SJCRH30 (cell line): ENCODE measurements at places on chromosomes 11 and 22. TPM values are rescaled to one million over a fixed set of nuclear protein-coding genes. Genes with fewer than 3 reads are reported as not detected.

Gene ADM2
- total RNA-seq, result not detected in 2 replicates

Gene TYR
- not detected in 2 replicates for total RNA-seq

Gene PHLDB1
- 19.1 and 21.6 TPM in 2 replicates for total RNA-seq

Gene CYTH4
- total RNA-seq, result not detected in 2 replicates

Gene OR8G5
- total RNA-seq, result not detected in 2 replicates

Gene C11orf16
- not detected in 2 replicates for total RNA-seq

Gene A4GALT
- 7.1 and 9.9 TPM in 2 replicates for total RNA-seq

Gene TSKU
- 18.2 and 21.2 TPM in 2 replicates for total RNA-seq

Gene OR4D5
- not detected in 2 replicates for total RNA-seq

Gene FBLN1
- 19.6 and 21.0 TPM in 2 replicates for total RNA-seq

Gene PLAAT2
- not detected in 2 replicates for total RNA-seq

Gene HTR3A
- total RNA-seq, result not detected in 2 replicates

Gene P2RX6
- total RNA-seq, result 10.0 and 11.3 TPM in 2 replicates
